ENCODE measurements at places on chromosomes 5 and 9.

DNA sequence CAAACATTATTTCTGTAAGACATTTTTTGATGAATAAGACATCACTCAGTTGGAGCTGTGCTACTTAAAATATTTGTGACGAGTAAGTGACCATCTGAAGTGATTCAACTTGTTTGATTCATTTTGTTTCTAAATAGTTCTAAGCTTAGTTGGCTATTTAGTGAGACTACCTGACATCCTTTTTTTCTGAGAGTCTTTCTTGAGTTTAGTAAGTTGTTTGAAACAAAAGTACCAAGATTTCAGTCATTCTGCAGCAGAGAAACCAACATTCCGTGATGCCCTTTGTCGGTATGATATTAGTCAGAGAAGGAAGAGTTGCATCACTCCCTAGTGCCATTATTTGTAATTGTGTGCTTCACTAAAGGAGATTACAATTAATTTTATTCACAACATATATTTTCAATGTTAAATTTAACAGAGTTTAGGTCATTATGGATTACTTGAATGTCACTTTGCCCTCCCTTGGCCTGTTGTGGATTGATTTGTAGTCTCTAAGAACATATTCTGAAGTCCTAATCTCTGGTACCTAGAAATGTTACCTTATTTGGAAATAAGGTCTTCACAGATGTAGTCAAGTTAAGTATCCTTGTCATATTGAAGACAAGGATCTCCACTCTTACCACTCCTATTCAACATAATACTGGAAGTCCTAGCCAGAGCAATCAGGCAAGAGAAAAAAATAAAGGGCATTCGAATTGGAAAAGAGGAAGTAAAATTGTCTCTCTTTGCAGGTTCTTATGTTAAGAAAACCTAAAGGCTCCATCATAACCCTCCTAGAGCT, 212.2 kb downstream of the PCSK1 start:
- no peak for DNase-seq

DNA sequence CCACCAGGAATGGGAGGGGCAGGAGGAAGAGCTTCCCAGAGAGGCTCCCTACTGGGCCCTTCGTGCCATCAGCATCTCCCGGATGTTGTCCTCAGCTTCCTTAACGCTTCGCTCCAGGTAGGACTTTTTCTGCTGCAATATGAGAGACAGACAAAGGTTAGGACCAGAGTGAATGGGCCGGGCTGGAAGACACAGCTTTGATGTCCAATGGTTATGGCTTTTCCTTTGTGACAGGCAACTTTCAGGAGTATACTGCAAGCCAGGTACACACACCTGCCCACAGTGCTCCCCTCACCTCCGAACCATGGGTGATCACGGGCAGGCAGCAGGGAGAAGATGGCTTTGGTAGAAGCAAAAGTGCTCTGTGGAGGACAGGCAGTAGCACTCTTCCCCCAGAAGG, 57.0 kb downstream of the PFDN1 start:
- no peak for DNase-seq

GRCh38 chr9:109311286-109311685, 9.6 kb downstream of the EPB41L4B start:
- no peak for DNase-seq

- no peak for DNase-seq
Observed at GRCh38 chr9:9921805-9922204, 691.0 kb downstream of the PTPRD start.

DNA sequence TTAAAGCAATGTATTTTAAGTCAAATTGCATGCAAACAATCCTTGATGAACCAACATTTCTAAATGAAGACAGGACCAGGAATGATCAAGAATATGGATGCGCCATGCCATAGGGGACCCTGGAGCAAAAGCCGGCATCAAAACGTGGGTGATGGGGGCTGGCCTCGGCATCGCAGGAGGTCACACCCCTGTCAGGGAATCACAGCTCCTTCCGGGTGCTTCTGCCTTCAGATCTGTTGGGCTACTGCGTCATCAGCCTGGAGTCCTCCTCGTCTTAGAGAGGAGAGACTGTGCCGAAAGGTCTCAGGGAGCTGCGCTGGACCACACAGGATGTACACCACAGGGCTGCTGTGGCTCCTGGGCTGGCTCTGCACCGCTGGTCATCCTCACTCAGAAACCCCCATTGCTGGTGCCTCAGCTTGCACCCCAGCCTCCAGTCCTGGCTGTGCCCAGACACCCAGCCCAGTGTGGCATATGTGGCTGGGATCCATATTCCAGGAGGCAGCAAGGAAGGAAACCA, 152.9 kb upstream of the PPP1R26 start:
- no peak for DNase-seq

GRCh38 chr9:17757816-17758215, 178.9 kb downstream of the SH3GL2 start:
- DNase-seq: no peak

GRCh38 chr5:62920856-62921255, 342.2 kb downstream of the LRRC70 start:
- DNase-seq: no peak

DNA sequence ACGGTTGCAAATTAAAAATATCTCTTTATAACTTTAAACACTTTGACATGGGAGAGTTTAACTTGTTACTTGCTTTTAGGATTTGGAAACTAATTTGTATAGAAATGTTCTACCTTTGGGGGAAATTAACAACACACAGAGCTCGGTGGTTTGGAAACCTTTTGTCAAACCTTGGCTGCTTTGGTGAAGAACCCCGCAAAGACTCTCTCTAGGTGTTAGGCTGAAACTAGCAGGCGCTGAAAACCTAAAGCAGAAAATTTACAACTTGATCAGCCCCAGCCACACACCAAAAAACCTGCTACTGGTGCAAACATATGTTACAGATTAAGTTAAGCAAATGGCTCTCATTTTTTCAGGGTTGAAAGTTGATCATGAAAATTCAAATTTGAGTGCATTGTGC, 25.8 kb downstream of the NR2F1 start:
- DNase-seq: no peak

- DNase-seq: peak; percentile 48
Observed at GRCh38 chr5:38382898-38383297, 124.5 kb downstream of the EGFLAM start.

DNA sequence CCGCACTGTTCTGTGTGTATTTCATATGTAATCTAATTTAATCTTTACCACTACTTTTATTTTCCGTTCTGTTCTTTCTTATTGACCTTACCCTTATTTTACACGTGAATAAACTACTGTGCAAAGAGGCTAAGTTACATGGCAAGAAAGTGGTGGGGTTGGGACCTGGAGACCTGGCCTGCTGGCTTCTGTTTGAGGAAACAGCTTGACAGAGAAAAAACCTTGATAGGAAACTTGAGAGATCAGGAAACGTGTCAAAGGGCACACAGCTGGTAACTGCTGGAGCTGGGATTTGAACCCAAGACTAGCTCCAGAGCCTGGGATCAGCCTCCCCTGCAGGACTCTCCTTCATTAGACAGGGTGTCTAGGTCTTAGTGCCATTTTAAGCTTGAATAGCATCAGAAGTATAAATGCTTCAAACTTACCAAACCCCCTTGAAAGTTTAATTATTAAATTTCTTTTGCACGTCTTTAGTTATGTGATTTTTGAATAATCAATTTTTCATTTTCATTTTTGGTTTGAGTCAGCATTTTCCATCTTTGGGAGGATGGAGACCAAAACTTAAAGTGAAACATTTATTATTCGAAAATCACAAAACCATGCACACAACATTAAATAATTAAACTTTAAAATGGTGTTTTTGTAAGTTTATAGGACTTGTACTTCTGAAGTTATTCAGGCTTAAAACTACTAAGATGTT, 129.5 kb downstream of the RGS3 start:
- DNase-seq: no peak

DNA sequence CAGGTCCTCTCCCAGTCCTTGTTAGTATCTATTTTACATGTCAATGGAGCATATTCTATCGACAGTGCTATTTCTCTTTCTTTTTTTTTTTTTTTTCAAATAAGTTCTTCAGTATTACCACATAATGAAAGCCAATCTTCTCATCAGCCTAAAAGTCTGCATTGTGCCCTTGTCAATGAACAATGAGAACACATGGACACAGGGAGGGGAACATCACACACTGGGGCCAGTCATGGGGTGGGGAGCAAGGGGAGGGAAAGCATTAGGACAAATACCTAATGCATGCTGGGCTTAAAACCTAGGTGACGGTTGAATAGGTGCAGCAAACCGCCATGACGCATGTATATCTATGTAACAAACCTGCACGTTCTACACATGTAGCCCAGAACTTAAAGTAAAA, 47.7 kb upstream of the TEX48 start:
- no peak for DNase-seq

DNA sequence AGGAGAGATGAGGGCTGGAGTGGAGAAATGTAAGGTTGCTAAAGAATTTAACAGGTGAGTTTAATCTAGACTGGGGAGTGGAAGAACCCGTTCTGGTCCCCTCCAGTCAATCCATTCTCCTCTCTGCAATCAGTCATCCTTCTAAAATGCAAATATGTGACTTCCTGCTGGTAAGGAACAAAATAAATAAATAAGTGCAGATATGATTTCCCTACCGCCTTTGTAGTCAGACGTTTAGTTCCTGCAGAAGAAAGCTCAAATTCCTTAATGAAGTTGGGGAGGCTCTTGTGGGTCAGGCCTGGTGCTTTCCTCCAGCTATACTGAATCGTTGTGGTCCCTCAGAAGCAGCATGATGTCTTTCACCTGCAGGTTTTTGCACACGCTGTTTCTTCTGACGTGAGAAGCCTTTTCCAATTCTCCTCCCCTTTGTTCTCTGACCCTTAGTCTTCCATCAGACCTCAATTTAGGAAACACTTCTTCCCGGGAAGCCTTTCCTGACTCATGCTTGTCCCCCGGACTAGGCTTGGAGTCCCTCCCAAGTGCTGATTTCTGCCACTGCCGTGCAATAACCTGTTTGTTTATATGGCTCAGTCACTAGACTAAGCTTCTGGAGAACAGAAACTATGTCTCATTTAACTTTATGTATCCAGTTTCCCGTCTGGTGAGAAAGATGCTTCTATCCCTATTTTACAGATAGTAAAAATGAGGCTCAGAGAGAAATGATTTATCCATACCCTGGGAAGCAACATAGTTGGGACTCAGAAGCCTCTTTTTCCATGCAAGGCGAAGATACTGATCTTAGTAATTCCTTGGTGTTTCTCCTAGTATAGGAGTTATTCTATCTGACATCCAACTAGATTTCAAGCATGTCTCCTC, 1.3 kb downstream of the ATP6V1G1 start:
- DNase-seq: no peak

DNA sequence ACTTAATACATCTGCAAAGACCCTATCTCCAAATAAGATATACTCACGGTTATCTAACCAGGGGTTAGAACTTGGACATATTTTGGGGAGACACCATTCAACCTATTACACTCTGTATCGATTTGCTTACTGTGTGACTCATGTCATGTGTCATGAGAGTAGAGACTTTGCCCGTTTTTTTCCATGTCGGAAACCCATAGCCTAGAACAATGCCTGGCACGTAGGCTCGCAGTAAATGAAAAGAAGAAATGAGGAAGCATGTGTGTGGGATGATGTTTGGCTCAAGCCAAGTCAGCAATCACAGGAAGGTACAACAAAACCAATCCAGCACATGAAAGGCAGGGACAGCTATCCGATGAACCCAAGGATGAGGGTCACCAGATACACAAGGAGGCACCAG, 94.6 kb upstream of the DNAH5 start:
- no peak for DNase-seq

- no peak for DNase-seq
Observed at GRCh38 chr9:107816561-107817021, 327.0 kb upstream of the KLF4 start.

DNA sequence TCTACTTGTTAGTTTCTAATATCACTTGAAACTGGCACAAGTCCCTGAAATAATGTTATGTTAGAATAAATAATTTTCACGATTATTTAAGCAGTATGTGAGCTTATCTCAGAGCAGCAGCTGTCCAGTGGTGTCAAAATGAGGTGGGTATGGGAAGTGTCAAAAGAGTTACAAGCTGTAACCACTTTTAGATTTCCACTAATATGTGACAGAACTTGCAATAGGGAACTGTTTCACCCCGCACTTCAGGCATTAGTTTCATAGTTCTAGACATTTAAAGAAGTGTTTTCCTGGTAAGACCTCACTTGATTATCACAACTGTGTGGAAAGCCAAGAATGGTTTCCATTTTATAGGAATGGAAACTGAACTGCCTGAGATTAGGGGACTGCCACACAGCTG, 2.9 kb upstream of the ISCA1 start:
- no peak for DNase-seq

GRCh38 chr9:82456642-82457041, 468.1 kb downstream of the SPATA31D1 start:
- no peak for DNase-seq

GRCh38 chr9:91732187-91733005, 217.6 kb downstream of the ROR2 start:
- no peak for DNase-seq

DNA sequence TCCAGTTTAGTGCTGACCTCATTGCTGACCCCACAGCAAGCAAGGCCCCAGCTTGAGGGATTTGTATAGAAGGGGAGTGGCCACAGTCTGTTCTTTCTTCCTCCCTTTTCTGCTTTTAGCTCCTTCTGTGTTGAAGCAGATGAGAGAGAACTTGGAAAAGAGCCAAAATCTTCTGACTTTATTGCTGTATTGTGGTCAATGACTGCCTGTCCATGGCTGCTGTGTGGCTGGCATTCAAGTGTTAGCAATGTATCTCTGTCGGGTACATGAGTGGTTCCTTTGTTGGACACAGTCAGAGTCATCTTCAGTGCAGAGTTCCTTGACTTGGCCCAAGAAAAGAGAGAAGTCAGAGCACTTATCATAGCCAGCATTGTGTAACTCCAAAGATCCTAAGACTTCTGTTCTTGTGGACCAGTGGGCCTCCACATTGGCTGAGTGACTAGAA, 154.1 kb downstream of the LRRC70 start:
- DNase-seq: no peak

- no peak for DNase-seq
Observed at GRCh38 chr9:131995382-131995781, 84.3 kb downstream of the MED27 start.

GRCh38 chr9:68847765-68848164, 142.7 kb downstream of the PIP5K1B start:
- DNase-seq: no peak

- no peak for DNase-seq
Observed at GRCh38 chr9:112849363-112849922, 41.2 kb downstream of the SLC46A2 start.

- no peak for DNase-seq
Observed at GRCh38 chr9:3850098-3850497, 324.3 kb upstream of the RFX3 start.

DNA sequence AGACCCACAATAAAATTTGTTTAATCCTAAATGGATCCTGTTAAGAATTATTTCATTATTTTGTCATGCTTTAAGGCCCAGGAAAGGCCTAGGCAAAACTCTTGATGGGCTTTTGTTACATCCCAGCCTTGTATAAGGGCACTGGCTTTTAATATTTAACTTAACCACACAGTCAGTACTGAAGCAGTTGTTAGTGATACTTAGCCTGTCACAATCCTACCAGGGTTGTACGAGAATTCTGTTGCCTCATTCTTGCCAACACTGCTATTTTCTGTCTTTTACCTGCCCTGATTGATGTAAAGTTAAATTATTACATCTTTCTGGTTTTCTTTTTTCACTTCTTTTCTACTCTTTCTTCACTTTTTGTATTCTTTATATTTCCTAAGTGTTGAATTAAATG, 10.9 kb downstream of the ZNF169 start:
- no peak for DNase-seq

All from progenitor cell of endocrine pancreas (in vitro differentiated cells).